Globus pallidus (tissue), 1 donor: ENCODE measurements at places on chromosomes 3 and 15.

GRCh38 chr3:50380405-50381085 is 21.2 kb upstream of the TMEM115 start:
- DNase-seq, result no peak

DNA sequence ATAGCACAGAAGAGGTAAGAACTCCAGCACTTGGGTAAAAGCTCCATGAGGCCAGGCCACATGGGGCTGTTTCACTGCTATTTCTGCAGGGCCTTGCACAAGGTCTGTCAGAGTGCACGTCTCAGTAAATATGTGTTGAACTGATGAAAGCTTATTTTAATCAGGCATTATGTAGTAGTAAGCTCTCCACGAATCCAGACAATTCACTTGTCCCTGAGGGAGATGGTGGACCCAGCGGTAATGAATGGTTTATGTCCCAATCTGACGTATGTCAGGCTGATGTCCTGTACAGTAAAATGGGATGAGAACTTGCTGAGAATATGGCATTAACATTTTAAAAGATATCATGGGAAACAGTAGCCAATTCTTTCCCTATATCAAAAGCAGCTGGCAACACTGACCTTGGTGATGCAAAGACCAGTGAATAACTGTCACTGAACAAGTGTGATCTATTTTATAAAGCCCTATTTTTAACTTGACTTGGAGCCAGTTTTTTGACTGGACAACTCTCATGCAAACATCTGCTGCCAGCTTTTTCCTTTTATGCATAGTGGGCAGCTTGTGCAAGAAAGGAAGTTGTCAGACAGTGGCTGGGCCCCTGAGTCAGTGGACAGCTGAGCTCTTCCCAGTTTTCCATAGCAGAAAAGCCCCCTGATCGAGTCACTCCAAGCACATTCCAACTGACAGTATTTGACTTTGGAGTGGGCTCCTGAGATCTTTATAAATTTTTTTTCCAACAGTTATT is 519.8 kb upstream of the MDFIC2 start:
- DNase-seq, result no peak

GRCh38 chr3:142106548-142106947 is 42.8 kb downstream of the TFDP2 start:
- no peak for DNase-seq

- DNase-seq, result no peak
These were observed 18.2 kb upstream of the FHIT start for GRCh38 chr3:61269435-61269834.

DNA sequence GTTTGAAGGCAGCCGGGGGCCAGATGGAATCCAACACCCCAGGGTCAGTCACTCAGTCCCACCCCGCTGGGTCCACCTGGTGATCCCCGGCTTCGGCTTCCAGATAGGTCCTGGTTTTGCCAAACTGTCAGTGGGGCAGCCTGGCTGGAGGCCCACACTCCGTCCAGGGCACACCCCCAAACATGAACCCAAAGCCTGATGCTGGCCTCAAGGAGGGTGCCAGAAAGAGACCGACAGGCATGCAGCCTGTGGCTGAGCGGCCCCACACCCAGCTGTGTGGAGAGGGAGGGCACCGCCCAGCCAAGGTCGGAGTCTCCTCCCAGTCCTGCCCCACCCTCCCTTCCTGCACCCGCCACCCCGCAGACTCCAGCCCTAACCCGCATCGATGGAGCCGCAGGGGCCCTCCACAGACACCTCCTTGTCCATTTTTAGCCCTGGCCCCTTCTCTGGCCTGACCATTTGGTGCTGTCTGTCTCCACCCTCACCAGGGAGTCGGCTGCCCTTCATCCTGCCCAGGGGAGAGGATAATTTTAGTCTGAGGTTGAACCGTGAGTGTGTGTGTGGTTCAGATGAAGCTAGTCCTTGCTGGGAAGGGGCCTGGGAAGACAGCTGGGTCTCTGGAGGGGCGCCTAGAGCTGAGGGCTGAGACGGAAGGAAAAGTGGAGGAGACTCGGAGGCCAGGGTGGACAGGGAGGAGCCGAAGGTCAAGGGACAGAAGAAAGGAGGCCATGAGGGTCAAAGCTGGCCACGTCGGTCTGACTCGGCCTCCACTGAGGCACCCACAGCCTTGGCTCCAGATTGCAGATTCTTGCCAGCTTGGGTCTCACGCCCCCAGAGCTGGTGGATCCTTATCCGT is 23.1 kb downstream of the TNK2 start:
- no peak for DNase-seq

GRCh38 chr15:61158504-61159407 is 70.3 kb downstream of the RORA start:
- DNase-seq, result no peak

DNA sequence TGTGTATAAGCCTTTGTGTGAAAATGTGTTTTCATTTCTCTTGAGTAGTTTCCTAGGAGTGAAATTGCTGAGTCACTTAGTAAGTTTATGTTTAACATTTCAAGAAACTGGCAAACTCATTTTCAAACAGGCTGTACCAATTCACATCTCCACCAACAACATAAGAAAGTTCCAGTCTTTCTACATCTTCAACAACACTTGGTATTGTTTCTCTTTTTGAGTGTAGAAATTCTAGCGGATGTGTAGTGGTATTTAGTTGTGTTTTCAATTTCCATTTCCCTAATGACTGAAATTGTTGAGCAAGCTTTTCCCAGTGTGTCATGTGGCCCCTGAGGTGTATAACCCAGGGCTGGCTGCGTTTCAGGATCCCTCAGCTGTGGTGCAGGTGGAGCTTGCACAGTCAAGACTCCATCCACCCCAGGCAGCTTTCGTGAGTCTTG is 258.5 kb downstream of the PDCD6IP start:
- DNase-seq, result no peak

GRCh38 chr3:150306083-150306482 is 102.0 kb upstream of the TSC22D2 start:
- no peak for DNase-seq

DNA sequence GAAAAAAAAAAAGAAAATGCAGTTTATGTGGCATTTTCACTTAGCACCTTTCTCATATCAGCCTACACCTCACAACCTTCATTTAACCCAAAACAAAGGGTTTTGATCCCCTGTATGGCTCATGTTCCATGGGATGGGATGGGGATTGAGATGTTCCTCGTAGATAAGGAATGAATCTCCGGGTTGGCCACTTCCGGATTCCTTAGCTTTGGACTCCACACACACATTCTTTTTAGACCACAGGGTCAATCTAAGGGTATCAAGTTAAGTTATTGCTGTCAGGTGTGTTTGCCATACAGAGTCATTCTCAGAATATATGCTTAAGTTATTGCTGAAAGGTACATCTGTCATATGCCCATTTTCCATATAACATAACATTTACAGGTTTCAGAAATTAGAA is 301.4 kb upstream of the TGFBR2 start:
- no peak for DNase-seq

GRCh38 chr3:86785386-86785785 is 205.6 kb downstream of the VGLL3 start:
- DNase-seq, result peak; percentile 36

- peak; percentile 23 for DNase-seq
These were observed 7.1 kb upstream of the FMN1 start for GRCh38 chr15:33201491-33202231.

DNA sequence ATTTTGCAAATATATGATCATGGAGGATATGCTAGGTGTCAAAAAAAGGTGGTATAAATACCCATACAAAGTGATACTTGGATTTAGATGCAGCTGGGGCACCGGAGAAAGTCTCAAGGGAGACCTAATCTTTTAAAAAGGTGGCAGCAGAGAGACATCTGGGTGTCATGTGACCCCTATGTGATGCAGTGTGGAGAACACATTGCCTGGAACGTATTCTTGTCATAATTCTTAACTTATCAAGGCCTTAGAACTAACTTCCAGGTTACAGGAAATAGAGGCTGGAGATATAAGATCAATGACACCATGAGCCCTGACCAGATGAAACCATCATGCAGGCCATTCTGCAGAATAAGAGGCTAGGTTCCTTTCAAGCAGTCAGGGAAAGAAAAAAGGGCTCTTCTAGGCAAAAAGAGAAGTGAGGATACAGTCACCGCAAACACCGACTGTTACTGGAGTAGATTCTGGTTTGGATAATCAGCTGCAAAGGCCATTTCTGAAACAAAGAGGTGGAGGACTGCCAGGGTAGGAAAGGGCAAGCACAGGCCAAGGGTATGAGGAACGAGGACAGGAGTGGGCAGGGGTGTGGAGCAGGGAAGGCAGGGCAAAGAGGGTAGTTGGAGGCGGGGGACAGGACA is 100.6 kb downstream of the OXNAD1 start:
- no peak for DNase-seq

DNA sequence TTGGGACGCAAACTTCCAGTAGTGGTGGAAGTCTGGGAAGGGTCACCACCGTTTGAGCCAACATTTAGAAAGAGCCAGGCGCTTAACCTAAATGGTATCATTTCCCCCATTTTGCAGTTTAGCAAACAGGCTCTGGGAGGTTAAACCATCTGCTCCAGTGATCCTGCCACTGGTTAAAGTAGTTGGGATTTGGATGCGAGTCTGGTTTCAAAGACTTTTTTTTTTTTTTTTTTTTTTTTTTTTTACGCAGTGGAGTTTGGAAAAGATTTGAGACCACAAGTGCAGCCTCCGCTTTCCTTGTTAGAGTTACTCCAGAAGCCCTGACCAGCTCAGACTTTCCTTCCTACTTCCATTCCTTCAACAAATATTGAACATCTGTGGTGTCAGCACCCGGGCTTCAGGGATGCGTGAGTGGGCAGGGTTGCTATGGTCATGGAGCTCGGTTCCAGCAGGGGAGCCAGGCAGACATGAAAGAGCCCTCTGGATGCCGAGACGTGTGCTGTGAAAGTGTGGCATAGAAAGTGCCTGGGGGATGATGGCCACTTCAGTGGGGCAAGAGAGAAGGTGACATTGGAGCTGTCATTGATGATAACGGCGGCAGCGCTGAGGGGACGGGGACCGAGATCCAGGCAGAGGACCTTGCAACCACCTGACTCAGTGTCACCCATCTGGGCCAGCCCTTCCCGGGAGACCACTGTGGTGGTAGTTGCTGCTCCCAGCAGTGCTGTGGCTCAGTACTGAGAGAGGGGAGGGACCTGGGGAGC is 1.1 kb upstream of the RNU6-1 start:
- no peak for DNase-seq

- DNase-seq, result peak; percentile 58
These were observed 18.1 kb downstream of the CSPG4 start for GRCh38 chr15:75694241-75695182.

- peak; percentile 30 for DNase-seq
These were observed 98.2 kb downstream of the ANXA2 start for GRCh38 chr15:60299452-60300047.

DNA sequence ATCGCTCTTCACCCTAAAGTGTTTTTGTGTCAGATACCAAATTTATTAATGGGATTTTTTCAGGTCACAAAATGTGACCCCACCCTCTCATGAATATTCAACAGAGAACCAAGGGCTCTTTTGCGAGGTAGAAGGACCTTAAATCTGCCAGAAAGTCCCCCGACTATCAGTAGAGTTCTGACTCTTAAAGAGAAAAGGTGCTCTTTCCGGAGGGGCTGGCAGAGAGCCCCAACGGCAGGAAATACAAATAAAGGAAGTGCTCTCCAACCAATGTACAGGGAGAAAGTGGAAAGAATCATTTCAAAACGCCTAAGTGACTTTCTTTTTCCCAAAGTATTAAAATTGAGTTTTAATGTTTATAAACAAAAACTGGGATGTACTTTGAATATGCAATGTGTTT is 517.2 kb downstream of the FOXP1 start:
- no peak for DNase-seq

DNA sequence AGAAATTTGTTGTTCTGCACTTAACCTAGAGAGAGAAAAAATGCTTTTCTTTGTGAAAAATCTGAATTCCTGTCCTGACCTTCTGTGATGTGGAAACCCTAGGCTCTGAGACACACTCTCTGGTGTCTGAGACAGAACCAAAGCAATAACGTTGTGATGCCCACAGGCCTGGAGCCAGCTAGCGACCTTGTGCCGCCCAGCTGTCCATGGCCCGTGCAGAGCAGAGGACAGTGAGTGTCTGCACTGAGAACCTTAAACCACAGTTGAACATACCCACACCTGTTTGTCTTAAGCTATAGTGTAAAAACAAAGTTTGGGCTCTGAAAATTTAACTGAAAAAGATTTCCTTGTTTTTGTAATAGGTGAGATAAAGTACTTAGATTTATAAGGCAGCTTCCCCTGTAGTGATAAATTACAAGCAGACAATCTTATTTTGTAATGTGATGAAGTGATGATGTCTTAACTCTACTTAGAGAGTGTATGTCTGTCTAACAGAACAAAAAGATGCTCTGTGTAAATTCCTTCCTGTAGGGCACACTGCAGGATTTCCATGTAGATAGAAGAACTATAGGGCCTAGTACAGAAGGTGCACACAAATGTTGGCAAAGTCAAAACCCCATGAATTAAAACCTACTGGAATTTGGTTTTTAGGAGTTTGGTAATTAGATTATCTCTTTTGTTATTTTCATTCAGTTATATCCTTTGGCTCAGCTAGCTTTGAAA is 62.7 kb downstream of the SNRK start:
- DNase-seq, result no peak

DNA sequence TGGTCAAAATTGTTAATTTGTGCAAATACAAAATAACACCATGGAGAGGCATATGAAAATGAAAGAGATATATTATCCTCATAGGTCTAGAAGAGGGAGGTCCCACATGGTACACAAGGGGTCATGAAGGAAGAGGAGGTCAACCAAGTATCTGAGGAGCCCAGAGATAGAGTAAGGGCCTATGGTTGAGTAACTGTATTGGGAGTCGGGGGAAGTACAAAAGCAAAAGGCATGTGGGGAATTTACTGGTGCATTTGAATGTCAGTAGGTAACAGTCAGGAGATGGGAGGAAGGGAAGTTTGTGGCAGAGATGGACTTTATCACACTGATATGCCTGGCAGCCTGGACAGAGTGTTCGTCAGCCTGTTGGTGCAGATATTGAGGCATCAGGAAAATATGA is 1113.7 kb downstream of the OTOL1 start:
- no peak for DNase-seq

- DNase-seq, result no peak
These were observed 47.0 kb upstream of the USP3 start for GRCh38 chr15:63457379-63457778.

- peak; percentile 11 for DNase-seq
These were observed 31.5 kb upstream of the MLF1 start for GRCh38 chr3:158539414-158540014.

DNA sequence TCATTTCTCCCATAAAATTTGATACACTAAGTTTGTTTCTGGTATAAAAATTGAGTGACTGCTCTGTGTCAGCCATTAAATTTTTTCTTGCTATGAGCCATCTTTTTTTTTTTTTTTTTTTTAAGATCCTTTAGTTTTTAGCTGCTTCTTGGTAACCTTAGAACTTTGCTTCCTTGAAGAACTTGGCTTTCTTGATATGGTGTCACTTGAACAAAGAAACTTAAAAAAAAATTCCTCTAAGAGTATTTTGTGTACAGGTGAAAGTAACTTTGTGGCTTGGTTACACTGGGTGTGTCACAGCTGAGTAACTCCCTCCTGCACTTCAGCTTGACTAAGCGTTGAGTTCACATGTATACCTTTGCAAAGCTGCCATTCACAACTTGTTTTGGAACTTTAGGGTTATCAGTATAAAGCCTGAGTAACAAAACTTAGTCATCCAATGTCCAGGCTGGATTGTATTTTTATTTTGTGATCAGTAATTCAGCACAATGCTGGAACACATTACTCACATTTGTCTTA is 6.5 kb downstream of the CHD2 start:
- peak; percentile 38 for DNase-seq

- no peak for DNase-seq
These were observed 23.7 kb downstream of the PXYLP1 start for GRCh38 chr3:141255137-141255845.
